ENCODE measurements at places on chromosomes 13 and 19. TPM values are rescaled to one million over a fixed set of nuclear protein-coding genes. Genes with fewer than 3 reads are reported as not detected.

Gene CCDC97
- 20.3 TPM for total RNA-seq

Gene NLRP5
- total RNA-seq = not detected

Gene SRRM5
- not detected for total RNA-seq

Gene SERPINE3
- not detected for total RNA-seq

Gene SULT2B1
- total RNA-seq = not detected

Gene KCNK6
- total RNA-seq = 5.5 TPM

Gene ZNF541
- total RNA-seq = not detected

Gene TRAPPC2B
- 10.9 TPM for total RNA-seq

Gene NFIX
- 135 TPM for total RNA-seq

Gene STOML3
- total RNA-seq = not detected

Gene NLRP9
- total RNA-seq = not detected

Gene EMC10
- 52.0 TPM for total RNA-seq

Gene CCDC194
- 0.49 TPM for total RNA-seq

Gene LGALS7B
- total RNA-seq = 0.97 TPM

Gene ZNF578
- total RNA-seq = 4.6 TPM

Gene TMIGD2
- 0.36 TPM for total RNA-seq

Gene STAP2
- total RNA-seq = 3.1 TPM

Gene KIR3DL1
- total RNA-seq = not detected

Gene IPO5
- 211 TPM for total RNA-seq

Gene ZNF83
- 50.4 TPM for total RNA-seq

Gene KASH5
- total RNA-seq = not detected

Gene TEX29
- total RNA-seq = not detected

Gene ADPRHL1
- 2.3 TPM for total RNA-seq

Gene RFXAP
- 1.7 TPM for total RNA-seq

Gene ZNF582
- total RNA-seq = 5.1 TPM

Gene MAG
- total RNA-seq = not detected

Gene SYNGR4
- not detected for total RNA-seq

Gene KIR2DL3
- not detected for total RNA-seq

Gene CAPN12
- total RNA-seq = 0.24 TPM

Gene IGFL1
- total RNA-seq = not detected

Gene KLC3
- total RNA-seq = 0.32 TPM

Gene LGI4
- total RNA-seq = 1.3 TPM

Gene ZNF835
- 0.97 TPM for total RNA-seq

Gene C19orf38
- total RNA-seq = 0.24 TPM

Gene KLK1
- total RNA-seq = not detected

Gene PCDH17
- 1.3 TPM for total RNA-seq

Measured in hair follicle dermal papilla cell (primary cell).